ENCODE measurements at places on chromosomes 4 and X.

DNA sequence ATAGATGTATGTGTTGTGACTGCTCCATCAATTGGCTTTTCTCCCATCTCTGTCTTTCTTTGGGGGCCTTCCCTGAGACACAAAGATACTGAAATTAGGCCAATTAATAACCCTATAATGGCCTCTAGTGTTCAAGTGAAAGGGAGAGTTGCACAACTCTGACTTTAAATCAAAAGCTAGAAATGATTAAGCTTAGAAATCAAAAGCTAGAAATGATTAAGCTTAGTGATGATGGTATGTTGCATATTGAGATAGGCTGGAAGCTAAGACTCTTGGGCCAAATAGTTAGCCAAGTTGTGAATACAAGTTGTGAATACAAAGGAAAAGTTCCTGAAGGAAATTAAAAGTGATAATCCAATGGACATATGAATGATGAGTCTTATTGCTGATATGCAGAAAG, 452.9 kb upstream of the AGA start:
- no peak for DNase-seq

DNA sequence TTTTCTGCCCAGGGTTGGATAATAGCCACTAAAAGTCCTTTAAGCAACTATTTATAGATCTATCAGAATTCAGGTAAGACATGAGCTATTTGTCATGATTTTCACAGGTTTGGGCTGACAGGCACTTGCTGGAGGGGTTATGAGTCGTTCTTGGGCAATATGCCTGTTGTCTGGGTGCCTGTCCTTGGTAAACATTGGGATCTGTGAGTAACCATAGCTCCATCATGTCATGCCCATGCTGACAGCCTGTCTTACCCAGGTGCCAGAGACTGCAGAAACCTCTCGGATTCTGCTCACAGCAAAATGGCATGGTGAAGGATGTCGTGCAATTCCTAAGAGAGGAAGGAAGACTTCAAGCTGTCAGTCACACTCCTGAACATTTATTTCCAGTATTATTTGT, 116.0 kb upstream of the PUDP start:
- DNase-seq, result no peak

- DNase-seq, result no peak
Measured at GRCh38 chrX:129653971-129654651, 645 bp downstream of the APLN start.

DNA sequence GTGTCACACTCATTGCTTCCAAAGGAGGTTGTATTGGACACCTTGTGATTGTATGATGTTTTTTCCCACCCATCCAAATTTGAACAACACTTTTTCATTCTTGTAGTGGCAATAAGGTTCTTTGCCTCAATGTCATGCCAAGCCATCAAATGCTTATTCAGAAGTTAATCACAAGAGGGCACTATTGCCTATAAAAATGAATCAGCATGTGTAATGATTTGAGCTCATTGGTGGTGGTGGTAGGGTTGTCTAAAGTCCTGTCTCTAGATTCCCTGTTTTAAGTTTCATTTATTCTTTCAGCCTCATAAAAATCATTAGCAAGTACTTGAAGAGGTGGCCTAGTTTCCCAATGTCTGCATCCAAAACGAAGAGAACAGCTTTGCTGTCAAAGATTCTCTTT, 37.0 kb downstream of the IRS4 start:
- no peak for DNase-seq

DNA sequence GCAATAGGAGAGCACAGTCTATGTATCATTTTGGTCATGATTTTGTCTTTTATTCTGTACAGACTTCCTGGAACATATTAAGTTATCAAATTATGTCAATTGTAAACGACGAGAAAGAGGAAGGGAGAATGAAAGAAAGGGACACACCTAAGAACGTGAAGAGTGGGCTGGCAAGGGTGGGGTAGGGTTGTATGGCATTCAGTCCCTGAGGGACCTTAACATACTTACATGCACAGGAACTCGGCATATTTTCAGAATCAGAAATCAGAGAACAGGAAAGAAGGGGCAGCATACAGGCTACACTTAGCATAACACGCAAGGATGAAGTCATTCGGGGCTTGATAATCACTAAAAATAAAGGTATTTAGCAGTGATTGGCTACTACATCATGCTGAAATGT, 1375.0 kb upstream of the ADGRL3 start:
- DNase-seq, result no peak

DNA sequence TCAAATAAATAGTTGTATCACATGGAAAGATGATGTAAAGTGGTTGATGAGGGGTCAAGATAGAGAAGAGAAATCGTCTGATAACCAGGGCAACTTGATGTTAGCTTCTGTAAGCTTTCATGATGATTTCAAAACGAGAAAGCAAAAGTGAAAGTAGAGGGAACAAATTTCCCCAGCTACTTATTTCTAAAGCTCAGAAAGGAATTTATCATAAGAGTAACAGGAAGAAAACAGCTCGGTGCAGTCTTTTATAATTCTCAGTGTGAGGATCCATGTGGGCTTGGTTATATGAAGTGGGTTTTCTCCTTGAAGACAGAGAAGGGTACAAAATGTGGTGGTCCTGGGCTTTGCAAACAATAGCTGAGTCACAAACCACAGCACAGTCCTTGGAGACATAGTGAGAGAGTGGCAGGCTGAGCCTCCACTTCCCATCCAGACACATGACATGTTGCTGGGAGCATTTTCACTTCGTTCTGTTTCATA, 32.1 kb upstream of the GLRA2 start:
- DNase-seq, result no peak

DNA sequence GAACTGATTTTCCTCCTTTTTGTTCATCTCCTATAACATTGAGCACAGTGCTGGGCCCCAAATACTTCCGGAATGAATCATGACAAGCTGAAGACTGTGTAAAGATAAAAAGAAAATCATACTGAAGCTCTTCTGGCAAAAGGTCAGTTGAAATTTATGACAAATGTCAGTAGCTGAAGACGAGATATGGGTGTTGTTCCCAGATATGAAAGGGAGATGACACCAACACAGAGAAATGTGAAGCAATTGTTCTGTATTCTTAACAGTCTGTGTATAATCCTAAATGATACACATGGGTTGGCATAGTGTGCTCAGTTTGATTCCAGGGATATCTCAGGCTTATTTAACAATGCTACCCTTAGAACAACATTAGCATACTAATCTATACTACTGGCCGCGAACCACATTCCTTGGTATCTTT, 170.5 kb upstream of the PITX2 start:
- no peak for DNase-seq

- no peak for DNase-seq
Measured at GRCh38 chr4:104815665-104816064, 321.0 kb upstream of the CXXC4 start.

- DNase-seq, result no peak
Measured at GRCh38 chr4:4474476-4474875, 67.4 kb downstream of the STX18 start.

DNA sequence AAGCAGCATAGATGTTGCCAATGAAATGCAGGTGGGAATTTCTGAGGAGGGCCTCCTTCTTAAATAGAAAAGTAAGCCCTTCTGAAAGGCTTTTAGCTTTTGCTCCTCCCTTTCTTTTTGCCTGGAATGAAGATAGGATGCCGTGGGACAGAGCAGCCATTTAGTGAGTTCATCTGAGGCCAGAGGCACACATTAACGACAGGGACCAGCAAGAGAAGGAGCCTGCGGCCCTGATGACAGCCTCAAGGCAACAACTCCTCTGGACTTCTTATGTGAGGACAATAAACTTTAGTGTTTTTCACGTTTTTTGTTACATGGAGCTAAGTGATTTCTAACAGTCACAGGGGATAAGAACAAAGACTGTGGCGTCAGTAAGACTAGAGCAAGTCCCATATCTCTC, 1.1 kb upstream of the BDH2 start:
- DNase-seq, result no peak

DNA sequence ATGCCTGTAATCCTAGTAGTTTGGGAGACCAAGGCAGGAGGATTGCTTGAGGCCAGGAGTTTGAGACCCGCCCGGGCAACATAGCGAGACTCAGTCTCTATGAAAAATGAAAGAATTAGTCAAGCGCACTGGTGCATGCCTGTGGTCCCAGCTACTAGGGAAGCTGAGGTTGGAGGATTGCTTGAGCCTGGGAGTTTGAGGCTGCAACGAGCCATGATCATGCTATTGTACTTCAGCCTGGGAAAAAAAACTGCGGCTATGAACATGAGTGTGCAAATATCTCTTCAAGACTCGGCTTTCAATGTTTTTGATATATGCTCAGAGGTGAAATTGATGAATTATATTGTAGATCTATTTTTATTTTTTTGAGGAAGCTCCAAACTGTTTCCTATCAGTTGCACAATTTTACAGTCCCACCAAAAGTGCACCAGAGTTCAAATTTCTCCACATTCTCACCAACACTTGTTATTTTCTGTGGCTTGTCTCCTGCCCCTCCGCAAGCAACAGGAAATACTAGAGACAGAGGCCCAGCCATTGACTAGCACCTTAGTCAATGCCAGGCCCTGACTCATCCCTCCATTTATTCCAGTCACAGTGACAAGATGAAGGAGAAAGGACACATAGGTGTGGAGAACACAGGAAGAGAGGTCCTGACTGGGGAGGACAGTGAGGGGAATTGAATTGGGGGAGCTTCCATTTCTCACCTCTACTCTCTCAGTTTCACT, 33.1 kb upstream of the ZNF41 start:
- DNase-seq, result no peak

- no peak for DNase-seq
Measured at GRCh38 chrX:1527457-1527856, 9.5 kb downstream of the P2RY8 start.

DNA sequence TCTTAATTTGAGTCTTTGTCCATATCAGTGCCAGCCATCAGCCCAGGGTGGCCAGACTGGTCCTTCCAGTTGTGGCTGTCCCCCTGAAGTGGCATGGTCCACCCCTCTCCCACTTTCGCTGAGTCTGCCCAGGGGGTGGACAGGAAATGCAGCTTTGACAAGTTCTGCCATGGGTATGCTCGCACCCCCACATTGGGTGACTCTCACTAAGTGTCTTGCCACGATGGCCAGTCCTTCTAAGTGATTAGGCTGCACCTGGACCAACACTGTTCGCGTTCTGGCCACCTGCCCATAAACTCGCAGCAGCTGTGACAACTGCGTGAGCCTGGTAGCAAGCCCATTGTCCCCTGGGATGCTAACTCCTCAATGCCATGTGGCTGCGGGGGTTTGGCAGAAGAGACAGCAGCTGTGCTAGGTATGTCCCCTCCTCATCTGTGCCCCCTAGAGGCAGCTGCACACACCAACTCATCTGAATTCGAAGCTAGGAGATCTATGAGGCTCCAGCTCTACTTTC, 10.0 kb upstream of the LNX1 start:
- no peak for DNase-seq

DNA sequence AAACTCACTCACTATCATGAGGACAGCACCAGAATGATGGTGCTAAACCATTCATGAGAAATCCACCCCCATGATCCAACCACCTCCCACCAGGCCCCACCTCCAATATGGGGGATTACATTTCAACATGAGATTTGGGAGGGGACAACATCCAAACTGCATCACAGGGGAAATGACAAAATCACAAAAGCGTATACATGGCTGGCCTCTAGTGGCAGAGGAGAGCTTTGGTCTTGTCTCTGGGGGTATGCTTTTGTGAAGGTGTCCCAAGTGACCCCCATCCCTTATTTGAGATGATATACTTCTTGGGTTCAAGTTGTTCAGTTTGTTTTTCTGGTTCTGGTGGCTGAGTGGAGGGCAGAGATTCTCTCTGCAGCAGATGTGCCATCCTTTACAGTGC, 8.5 kb upstream of the SETD7 start:
- DNase-seq, result no peak

Data from activated CD8-positive, alpha-beta memory T cell treated with anti-CD3 and anti-CD28 coated beads for 1 hour (primary cell).